ENCODE measurements at places on chromosomes 4 and X. TPM values are rescaled to one million over a fixed set of nuclear protein-coding genes. Genes with fewer than 3 reads are reported as not detected.

AFP gene
- total RNA-seq: not detected

CYP4V2 gene
- 7.7 TPM for total RNA-seq

PAGE1 gene
- total RNA-seq: not detected

MAGEB10 gene
- not detected for total RNA-seq

RBM3 gene
- 381 TPM for total RNA-seq

FDCSP gene
- total RNA-seq: not detected

TMPRSS11F gene
- not detected for total RNA-seq

LRIT3 gene
- 0.22 TPM for total RNA-seq

RHOXF2 gene
- not detected for total RNA-seq

SOWAHD gene
- 9.9 TPM for total RNA-seq

KANTR gene
- 12.0 TPM for total RNA-seq

DNA sequence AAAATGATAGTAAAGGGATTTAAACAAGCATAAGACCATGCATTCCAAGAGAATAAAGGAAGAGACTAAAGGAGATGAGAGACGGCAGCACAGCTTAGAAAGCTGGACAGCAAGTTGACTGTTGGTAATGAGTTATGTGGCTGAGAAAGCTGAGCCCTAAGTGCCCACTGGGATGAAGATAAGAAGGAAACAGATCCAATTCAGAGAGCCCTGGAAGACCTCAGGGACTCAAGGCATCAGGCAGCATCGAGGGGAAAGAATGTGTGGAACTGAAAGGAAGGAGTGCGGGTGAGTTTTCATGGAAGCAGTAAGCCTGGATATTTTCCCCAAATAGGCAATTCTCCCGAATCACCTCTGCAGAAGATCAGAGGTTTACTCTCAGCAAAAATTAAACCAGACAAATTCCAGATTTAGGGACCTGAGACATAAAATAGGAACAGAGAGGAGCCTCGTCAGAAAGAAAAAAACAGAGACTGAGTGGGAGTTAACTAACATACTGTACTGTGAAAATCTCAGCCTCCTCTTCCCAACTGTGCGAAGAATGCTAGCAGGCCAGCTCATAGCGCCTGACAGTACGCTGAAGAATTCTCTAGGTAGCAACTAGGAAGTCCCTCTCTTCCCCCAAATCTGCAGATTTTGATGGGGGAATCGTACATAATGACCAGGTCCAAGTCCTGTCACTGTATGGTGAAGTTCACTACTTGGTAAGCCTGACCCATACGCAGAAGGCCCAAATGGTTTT lies 187.7 kb upstream of the TAPT1 start:
- no peak overlapping the region for H3K4me3 ChIP-seq
- no peaks in the 10 kb centered on the region for H3K36me3 ChIP-seq
- no peak for DNase-seq
- no peak overlapping the region for H3K27ac ChIP-seq

DNA sequence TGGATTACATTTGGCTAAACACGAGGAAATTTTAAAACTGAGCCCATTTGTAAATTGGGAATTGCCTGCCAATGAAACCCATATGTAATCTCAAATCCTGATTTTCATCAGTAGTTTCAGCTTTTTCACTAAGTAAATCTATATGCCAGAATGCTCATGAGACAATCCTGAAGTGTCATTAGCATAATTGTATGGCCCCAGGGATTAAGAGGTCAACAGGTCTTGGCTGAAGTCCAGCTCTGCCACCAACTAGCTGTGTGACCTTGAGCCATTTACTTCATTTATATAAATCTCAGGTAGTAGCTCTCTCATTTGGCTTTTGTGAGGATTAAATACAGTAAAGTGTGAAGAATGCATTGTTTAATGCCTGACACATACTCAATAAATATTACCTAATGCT lies 320.5 kb upstream of the EMCN start:
- no peak overlapping the region for H3K27ac ChIP-seq
- no peaks in the 10 kb centered on the region for H3K4me1 ChIP-seq
- no peak for DNase-seq
- H3K27me3 ChIP-seq: peaks cover 15% of the 10 kb centered on the region
- H3K4me3 ChIP-seq: no peak overlapping the region
- no peaks in the 10 kb centered on the region for H3K36me3 ChIP-seq

DNA sequence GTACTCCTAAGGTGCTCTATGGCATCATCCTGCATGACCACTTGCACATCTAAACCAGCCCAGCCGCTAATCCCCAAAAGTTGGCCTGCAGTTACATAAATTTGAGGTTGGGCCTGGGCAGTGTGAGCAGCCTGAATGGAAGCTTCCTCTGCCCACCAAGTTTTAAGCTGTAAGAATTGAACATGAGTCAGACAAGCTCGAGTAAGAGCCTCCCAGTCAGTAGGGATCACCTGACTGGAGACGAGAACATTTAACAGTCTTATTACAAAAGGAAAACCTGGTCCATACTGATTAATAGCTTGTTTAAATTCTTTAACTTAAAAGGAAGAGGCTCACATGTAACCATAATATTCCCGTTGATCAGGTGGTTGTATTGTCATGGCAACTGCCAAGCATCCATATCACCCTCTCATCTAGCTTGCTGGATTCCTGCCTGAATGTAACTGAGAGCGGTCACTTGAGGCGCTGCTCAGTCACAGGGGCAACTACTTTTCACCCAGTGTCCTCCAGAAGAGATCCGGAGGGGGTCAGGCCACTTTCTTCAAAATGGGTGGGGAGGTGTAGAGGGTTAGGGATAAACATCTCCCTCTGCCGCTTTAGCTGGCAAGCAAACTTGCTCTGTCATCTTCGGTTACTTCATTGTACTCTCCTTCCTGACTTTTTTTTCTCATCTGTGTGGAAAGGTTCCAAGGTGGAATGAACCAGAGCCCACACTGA lies 56.6 kb upstream of the WDR1 start:
- H3K27ac ChIP-seq: no peak overlapping the region
- H3K36me3 ChIP-seq: no peaks in the 10 kb centered on the region
- peaks cover 21% of the 10 kb centered on the region for H3K27me3 ChIP-seq

DNA sequence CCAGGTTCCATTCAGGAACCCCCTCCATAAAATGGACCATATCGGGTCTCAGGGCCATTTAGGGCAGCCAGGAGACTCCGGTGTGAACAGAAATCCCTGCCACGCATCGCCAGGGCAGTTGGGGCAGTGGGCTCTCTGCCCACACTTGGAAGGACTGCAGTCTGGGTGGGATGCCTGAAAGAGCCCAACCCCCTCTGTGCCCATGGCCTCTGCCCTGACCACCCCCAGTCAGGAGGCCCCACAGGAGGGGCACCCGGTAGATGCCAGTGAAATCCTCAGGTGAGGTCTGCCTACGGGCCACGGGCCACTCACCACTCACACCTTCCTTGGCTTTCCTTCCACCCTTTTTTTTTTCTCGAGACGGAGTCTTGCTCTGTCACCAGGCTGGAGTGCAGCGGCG lies 4.8 kb downstream of the PRAF2 start:
- no peak overlapping the region for H3K4me3 ChIP-seq
- DNase-seq: no peak
- peaks cover 11% of the 10 kb centered on the region for H3K4me1 ChIP-seq

- peak within 1 kb of the TSS; percentile 66 for H3K4me3 ChIP-seq
- H3K27me3 ChIP-seq: peaks cover 33% of the 10 kb centered on the region
- H3K27ac ChIP-seq: no peak within 1 kb of the TSS
- no peaks in the 10 kb centered on the region for H3K36me3 ChIP-seq
- DNase-seq: no peak
- H3K4me1 ChIP-seq: peaks cover 13% of the 10 kb centered on the region
Observed at GRCh38 chr4:74794382-74795010, at the start of gene BTC. Gene BTC, minus strand, starts transcription at chr4:74794523. Its CDS starts 198 bp downstream, at chr4:74794325.

- H3K36me3 ChIP-seq: peaks cover 12% of the 10 kb centered on the region
- no peaks in the 10 kb centered on the region for H3K4me1 ChIP-seq
- no peaks in the 10 kb centered on the region for H3K27me3 ChIP-seq
- H3K4me3 ChIP-seq: no peak overlapping the region
Observed at GRCh38 chr4:13323921-13324320, 160.2 kb downstream of the RAB28 start.

GRCh38 chr4:6111354-6111960 lies 88.9 kb downstream of the JAKMIP1 start:
- H3K4me3 ChIP-seq: no peak overlapping the region
- no peaks in the 10 kb centered on the region for H3K36me3 ChIP-seq
- no peak for DNase-seq
- peaks cover 4% of the 10 kb centered on the region for H3K27me3 ChIP-seq
- H3K4me1 ChIP-seq: no peaks in the 10 kb centered on the region

DNA sequence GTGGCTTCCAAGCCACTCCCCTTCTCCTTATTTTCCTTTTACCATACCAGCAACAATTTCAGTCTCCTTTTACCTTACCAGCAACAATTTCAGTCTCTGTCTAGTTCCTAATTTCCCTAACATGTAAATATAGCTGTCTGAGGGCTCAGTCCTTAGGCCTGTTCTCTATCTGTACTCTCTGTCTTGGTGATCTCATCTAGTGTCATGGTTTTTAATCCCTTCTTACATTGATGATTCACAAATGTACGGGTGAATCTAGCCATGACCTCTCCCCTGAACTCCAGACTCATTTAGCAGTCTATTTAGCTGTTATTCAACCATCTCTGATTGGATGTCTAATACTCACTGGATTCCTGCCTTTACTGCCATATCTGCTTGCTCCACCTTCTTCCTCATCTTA lies 7.2 kb downstream of the IL15 start:
- DNase-seq: no peak
- no peaks in the 10 kb centered on the region for H3K36me3 ChIP-seq
- no peak overlapping the region for H3K4me3 ChIP-seq

GRCh38 chr4:129515356-129515755 lies 419.4 kb downstream of the C4orf33 start:
- no peak for DNase-seq
- no peaks in the 10 kb centered on the region for H3K27me3 ChIP-seq
- H3K27ac ChIP-seq: no peak overlapping the region

DNA sequence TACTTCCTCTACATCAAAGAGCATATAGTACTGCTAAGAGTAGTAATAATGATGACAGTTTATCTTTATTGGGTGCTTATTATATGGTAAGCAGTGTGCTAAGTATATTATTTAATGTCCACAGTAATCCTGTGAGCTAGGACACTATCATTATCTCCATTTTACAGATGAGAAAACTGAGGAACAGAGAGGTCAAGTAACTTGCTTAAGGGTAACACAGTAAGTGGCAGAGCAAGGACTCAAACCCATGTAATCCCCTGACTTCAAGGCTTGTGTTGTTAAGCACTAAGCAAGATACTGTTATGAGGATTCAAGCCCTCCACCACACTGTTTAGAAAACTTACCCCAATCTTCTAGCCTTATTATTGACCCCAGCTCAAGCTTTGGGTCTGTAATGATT lies 202.4 kb downstream of the ENOX2 start:
- no peak for DNase-seq
- peaks cover 14% of the 10 kb centered on the region for H3K36me3 ChIP-seq
- H3K27ac ChIP-seq: no peak overlapping the region
- H3K27me3 ChIP-seq: no peaks in the 10 kb centered on the region
- no peak overlapping the region for H3K4me3 ChIP-seq

DNA sequence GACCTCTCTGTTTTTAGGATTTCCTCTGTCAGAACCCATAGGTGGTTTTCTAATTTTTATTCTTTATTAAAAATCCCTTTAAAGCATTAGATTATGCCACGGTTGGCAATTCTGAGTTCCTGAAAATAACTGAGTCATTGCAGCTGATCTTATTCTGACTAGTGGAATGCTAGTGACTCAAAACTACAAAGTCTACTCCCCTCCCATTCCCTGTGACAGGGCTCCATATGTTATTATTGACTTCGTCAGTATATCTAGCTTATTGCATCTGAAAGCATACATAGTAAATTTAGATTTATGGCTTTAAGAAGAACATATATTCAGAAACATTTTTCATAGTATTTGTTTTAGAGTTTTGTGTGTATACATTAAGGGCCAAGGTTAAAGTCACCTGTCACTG lies 38.5 kb downstream of the HERC3 start:
- no peak for DNase-seq
- no peaks in the 10 kb centered on the region for H3K27me3 ChIP-seq
- no peak overlapping the region for H3K27ac ChIP-seq

GRCh38 chr4:139208404-139208945 lies 31.5 kb upstream of the ELF2 start:
- DNase-seq: no peak
- no peaks in the 10 kb centered on the region for H3K4me1 ChIP-seq
- no peak overlapping the region for H3K27ac ChIP-seq

GRCh38 chr4:80814266-80814665 lies 216.2 kb upstream of the BMP3 start:
- H3K27ac ChIP-seq: no peak overlapping the region
- DNase-seq: no peak
- no peaks in the 10 kb centered on the region for H3K36me3 ChIP-seq
- no peaks in the 10 kb centered on the region for H3K4me1 ChIP-seq

GRCh38 chr4:80475798-80476197 lies 140.3 kb downstream of the CFAP299 start:
- H3K36me3 ChIP-seq: no peaks in the 10 kb centered on the region
- no peak overlapping the region for H3K4me3 ChIP-seq
- H3K27me3 ChIP-seq: no peaks in the 10 kb centered on the region
- H3K4me1 ChIP-seq: no peaks in the 10 kb centered on the region
- H3K27ac ChIP-seq: no peak overlapping the region

DNA sequence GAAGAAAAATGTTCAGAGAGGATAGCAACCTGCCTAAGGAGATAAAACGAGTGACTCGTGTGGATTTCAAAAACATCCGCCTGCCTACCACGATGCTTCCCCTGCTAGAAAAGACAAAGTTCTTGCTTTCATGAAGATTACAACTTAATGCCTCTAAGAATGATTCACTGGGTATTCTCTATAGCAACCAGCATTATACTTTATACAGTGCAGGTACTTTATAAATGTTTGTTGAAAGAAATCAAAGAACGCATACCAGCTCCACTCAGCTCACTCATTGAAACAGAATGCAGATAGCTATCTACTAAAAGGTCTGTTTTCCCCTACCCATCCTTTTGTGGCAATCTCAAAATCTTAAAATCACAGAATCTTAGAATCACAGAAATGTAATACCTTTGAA lies 33.7 kb downstream of the GASK1B start:
- H3K27me3 ChIP-seq: no peaks in the 10 kb centered on the region
- H3K4me3 ChIP-seq: no peak overlapping the region
- H3K4me1 ChIP-seq: no peaks in the 10 kb centered on the region
- DNase-seq: no peak

GRCh38 chrX:107168257-107168656 lies 38.0 kb downstream of the NUP62CL start:
- H3K27me3 ChIP-seq: no peaks in the 10 kb centered on the region
- H3K4me1 ChIP-seq: no peaks in the 10 kb centered on the region
- no peaks in the 10 kb centered on the region for H3K36me3 ChIP-seq
- H3K4me3 ChIP-seq: no peak overlapping the region
- no peak overlapping the region for H3K27ac ChIP-seq

DNA sequence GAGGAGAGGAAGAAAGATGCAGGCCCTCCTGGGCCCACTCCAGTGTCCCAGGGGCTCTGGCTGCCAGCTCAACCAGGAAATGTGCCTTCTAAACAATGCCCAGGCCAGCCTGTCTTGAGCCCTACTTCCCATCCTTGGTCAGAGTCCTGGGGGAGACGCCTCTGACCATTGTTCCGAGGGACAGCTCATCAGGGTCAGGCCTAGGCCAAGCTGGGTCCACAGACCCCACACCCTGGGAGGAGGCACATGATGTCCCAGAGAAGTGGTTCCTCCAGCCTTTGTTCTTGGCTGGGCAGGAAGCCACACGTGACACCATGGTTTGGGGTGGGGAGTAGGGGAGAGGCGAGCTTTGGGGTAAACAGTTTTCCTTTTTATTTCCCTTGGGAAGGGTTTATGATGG lies 102.5 kb downstream of the EFNB1 start:
- no peak for DNase-seq
- H3K4me1 ChIP-seq: peaks cover 3% of the 10 kb centered on the region
- H3K27me3 ChIP-seq: no peaks in the 10 kb centered on the region
- no peaks in the 10 kb centered on the region for H3K36me3 ChIP-seq
- no peak overlapping the region for H3K4me3 ChIP-seq
